Epithelial cell of prostate (primary cell): ENCODE measurements at places on chromosomes 4 and X.

- DNase-seq: no peak
These were observed 285.4 kb downstream of the UNC5C start for GRCh38 chr4:95263391-95263790.

DNA sequence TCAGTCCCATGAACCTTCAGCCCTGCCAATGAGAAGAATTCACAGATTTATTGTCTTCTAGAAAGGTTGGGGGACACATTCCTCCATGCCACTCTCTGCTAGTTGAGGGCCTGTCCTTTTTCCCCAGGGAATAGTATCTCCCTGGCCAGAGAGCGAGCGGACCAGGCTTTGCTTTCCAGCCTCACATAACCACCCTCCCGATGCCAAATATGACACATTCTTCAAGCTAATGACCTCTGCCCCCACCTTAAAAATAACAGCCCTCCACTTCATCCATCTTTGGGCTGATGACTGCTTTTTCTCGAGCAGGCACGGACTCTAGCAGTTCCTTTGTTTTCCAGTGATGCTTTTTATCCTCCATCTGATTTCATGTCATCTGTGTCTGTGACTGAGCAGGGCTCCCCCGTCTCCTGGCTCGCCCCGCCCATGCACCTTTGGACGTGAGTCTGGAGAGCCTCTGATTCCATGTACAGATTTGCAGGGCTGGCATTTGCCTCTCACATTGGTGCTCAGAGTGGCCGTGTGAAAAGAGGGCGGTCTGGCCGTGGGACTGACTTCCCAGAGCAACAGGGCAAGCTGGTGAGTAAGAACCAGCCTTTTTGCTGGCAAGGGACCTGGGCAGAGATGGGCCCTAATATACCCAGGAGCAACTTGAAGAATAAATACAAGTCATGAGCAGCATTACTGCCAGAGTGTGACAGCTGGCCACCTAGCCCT is 279.8 kb downstream of the BCOR start:
- DNase-seq: no peak

GRCh38 chr4:19575924-19576323 is 675.8 kb upstream of the SLIT2 start:
- no peak for DNase-seq

DNA sequence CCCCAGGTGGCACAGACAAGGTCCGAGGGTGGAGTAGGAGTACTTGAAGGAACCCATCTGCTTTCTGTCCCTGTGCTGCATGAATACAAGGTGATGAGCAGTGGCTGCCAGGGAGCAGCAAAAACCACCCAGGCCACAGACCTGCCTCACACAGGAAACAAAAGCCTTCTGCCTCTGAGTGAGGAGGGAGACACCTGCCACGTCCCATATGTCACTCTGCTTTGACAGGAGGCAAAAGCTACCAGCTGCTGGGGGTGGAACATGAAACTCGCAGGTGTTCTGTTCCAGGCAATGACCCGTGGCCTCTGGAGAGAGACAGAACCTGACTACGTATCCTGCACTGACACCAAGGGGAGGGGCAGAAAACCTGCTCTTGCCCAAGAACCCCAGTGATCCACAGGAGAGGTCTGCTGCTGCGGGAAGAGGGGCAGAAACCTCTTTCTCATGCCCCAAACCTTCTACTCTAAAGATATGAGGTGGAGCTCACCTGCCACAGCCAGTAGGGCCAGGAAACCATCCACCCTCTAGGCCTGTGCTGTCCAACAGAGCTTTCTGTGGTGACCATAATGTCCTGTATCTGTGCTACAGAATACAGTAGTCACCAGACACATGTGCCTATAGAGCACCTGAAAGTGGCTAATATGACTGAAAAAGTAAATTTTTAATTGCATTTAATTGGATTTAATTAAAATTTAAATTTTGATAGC is 172.9 kb downstream of the PRDM5 start:
- DNase-seq: no peak

DNA sequence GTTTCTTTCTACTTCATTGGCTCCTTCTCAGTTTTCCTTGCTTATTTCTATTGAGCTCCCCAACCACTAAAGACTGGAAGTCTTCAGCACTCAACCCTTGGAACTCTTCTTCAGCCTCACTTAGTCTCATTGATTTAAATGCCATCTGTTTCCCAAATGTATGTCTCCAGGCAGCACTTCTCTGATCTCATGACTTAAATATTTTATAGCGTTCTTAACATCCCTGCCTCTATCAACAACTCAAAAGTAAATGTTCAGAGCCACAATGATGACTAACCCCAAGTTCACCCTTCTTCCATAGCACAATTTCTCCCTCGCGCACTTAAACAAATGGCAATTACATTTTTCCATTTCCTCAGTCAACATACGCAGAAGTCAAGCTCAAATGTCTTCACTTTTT is 1393.3 kb downstream of the ARAP2 start:
- DNase-seq: no peak
